ENCODE measurements at places on chromosomes 7 and 10.

DNA sequence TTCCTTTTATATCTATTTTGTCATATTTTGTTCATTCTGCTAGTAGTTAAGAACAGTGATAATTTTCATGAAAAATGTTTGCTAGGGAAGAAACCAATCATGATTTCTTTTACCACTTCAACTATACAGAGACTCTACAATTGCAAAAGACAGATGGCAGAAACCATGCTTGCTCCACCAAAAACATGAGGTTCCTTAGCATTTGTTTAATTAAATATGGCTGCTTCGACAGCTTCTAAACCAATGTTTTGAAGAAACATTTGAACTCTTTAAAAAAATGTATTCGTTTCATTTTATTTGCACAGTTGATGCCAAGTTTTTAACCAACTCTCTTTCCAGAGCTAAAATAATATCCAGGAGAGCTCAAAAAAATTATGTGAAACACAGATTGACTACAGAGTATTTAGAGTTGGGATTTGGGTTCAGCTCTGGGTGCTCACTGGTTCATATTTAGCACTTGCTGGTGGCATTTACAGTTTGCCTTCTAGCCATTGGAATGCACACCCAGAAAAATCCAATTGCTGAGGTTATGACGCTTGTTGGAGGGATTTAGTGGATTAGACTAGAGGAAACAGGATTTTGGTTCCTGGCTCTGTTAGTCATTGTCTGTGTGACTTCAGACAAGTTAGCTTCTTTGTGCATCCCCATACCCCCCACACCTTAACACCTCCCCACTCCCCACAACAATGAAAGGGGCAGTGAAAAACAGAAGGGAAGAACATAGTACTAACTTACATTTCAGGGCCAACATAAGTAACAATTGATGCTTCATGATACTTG lies 35.8 kb upstream of the SDHAF3 start:
- no peak for DNase-seq

DNA sequence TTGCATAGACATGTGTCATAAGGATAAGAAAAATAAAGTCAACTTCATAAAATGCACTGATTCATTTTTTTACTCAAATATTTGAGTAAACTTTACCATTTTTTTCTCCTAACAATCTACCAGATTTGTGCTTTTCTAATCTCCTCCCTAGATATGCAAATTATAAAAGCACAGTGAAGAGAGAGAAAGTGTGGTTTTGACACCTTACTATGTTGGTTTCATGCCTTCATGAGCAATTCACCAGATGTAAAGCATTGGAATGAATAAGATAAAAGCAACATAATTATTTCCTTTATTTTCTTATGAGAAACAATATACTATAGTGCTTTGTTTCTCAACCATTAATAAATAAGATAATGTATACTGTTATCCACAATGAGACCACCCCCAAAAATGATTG lies 432.5 kb upstream of the PCDH15 start:
- DNase-seq, result no peak

DNA sequence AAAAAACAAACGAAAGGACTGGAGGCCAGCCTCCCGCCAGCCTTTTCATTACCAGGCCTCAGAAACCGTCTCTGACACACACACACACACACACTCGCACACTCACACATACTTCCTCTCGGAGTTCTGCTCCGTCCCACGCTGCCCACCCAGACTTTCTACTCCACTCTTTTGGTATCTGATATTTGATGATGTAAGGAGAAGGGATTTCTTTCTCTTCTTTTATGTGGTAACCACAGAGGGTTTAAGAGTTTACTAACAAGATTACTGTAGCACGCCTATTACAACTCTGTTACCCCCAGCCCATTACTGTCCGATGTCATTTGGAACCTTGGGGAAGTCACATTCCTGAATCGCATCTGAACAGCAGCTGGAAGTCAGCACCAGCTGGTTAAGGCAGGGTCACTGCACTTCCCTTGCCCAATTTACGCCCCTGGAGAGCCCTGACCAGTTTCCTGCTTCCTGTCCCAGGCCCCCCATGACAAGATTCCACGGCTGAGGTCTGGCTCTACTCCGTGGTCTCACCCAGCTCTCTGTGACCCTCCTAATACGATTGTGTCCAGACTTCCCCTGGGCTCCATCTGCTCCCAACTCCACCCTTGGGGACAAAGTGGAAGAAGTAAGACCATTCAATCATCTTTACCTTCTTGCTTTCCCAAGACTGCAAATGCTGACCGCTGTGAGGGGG lies 1.1 kb downstream of the DENND2A start:
- DNase-seq, result no peak

GRCh38 chr10:89466599-89467035 lies 52.2 kb downstream of the IFIT5 start:
- peak; percentile 1 for DNase-seq

DNA sequence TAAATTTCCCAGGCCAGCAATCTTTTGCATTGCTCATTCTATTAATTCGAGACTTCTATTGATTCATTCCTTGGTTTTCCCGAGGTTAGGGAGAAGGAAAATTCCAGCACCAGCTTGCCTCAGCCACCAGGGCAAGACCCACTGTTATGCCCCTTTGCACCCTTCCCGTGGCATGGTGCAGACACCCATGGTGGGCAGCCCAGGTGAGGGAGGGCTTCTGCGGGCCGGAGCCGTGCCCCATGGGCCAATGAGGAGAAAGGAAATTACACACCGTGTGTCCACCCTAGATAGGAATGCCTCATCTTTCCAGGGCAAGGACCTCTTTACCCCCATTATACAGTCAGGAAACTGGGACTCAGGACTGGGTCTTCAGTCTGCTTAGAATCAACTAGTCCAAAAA lies 4.5 kb upstream of the GRID1 start:
- DNase-seq, result no peak

- DNase-seq, result peak; percentile 33
Measured at GRCh38 chr10:104925232-104925851, 284.3 kb downstream of the SORCS3 start.

- DNase-seq, result no peak
Measured at GRCh38 chr7:50166997-50167965, 74.2 kb upstream of the ZPBP start.

DNA sequence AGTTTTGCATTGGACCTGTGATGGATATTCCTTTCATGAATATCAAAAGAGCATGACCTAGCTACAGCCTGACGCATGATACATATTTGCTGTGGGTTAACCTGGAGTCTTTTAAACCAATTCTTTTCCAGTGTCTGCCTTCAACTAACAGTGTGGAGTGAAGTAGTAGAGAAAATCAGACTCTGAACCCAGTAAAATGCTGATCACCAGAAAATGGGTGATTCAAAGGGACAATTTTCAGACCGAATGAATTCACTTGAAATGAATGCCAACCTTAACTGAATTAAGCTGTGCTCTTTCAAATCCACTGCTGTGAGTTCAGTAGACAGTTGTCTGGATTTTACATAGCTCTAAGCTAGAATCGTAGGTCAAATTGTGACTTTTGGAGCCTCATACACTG lies 123.0 kb downstream of the CDK14 start:
- DNase-seq, result no peak

GRCh38 chr7:48551652-48552051 lies 372.7 kb upstream of the CDC14C start:
- DNase-seq, result no peak
